Cortex of kidney (tissue), 1 donor: ENCODE measurements at places on chromosomes 2 and 18.

- DNase-seq, result no peak
Observed at GRCh38 chr2:218877331-218877730, 3.3 kb upstream of the WNT10A start.

GRCh38 chr2:212176151-212176550, 362.5 kb downstream of the ERBB4 start:
- DNase-seq, result no peak

DNA sequence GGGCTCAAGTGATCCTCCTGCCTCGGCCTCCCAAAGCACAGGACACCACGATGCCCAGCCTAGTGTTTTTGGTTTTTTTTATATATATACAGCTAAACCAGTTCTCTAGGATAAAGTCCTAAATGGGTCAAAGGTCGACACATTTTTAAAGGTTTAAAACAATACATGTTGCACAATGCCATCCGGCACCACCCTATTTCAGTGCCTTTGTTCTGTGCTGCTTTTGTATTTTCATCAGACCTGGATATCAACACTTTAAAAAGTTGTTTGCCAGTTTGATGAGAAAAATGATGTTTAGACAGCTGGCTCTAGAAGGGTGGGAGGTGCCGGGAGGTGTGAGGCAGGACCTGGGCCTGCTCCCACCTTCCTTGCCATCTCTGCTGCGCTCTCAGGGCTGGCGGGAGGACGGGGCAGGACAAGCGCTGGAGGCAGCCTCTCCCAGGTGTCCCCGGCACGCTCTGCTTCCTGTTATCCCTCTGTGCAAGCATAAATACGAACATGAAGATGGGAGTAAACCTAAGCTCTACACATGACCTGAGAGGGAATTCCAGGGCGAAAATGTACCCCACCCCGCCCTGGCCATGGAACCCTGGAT, 103.7 kb downstream of the HS6ST1 start:
- DNase-seq, result no peak

- DNase-seq, result no peak
Observed at GRCh38 chr18:74834424-74835309, 237.0 kb downstream of the ZNF407 start.

- DNase-seq, result no peak
Observed at GRCh38 chr2:239223310-239224198, 177.3 kb downstream of the HDAC4 start.

DNA sequence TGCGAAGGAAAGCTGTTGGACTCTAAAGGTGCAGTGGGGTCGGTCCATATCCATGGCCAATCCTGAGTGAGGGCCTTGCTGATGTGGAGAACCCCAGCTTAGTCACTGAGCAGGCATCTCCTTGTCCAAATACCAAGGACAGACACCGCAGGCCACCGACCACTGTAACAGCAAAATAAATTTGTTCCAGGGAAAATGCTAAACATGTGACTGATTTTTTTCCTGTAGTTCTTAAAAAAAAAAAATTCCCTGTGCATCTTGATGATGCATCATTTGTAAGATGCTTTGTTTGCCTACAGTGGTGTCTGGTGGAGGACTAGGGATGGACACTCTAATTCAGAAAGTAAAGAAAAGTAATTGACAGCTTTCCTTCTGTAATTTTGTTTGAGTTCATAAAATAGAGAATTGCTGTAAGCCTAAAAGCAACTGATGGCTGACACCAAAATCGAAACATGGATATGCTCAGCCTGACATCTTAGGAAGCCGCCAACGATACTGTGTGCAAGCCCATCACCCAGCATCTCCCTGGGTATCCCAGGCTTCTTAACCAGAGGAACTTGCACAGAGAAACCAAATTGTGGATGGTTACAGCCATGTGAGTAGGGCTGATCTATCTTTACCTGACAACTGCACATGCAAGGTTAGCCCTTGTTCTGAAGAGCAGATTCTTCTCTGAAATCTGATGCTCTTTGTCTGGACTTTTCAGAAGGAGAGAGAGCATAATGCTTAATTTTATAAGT, 188.6 kb downstream of the ARL4C start:
- DNase-seq, result no peak

DNA sequence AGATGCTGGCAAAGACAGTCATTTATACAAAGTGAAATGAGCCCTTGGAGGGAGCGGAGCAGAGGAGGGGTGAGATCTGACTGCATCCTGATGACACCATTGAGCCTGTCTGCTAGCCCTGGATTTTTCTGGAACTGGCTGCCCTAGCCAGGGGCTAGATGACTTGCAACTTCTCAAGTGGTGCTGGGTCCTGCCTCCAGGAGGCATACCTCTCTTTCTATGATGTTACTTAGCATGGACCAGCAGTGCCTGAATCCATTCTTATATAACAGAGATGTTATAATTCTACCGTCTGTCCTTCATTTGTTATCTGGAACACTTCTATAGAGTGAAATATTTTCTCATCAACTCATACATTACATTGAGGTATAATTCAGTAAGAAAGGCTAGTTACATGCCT, 8.5 kb upstream of the TWIST2 start:
- no peak for DNase-seq

GRCh38 chr18:47250391-47251046, 941 bp downstream of the SKOR2 start:
- DNase-seq, result no peak

GRCh38 chr2:228522276-228522675, 340.8 kb upstream of the SPHKAP start:
- DNase-seq, result no peak

DNA sequence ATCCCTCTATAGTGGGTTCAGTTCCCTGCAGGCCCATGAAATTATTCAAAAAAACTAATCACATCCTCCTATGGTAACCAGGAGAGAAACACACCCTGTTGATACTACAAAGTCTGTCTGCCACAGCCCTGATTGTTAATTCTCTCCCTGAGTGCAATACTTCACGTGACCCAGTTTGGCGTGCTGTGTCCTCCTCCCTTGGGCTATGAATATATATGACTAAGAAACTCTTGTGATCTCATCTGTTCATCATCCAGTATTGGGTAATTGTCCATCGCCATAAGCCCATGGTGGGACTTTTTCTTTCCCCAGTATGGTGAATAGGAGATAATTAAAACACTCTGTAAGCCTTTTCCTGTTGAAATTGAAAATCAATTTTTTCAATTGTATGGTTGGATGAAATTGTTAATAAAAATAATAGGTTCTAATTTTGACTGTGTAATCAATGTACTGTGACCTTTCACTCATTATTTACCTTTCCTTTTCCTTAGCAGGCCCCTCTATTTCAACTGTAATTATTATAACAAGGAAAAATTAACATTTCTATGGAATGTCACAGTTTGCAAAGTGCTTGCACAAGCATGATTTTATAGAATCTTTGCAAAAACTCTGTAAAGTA, 1822.6 kb downstream of the SUCLG1 start:
- no peak for DNase-seq

- no peak for DNase-seq
Observed at GRCh38 chr2:36919041-36919837, 47.1 kb downstream of the STRN start.

DNA sequence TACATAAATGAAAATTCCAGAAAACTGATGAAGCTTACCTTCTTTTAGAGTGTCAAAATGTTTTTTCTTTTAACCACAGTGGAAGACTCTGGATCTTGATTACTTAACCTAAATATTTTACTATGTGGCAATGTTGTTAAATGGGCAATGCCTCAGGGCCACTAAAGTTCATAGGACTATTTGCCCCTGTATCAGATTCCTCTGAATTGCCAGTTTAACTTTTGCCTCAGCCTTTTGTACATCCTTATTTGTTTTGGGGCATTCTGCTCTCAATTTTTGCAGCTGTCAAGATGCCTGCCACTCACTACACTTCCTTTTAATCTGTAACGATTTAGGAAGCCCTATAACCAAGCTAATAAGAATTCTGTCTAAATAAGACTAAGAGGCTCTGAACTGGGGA, 31.7 kb upstream of the SERTAD2 start:
- DNase-seq, result no peak

GRCh38 chr2:74072565-74072964, 75.1 kb downstream of the BOLA3 start:
- no peak for DNase-seq

DNA sequence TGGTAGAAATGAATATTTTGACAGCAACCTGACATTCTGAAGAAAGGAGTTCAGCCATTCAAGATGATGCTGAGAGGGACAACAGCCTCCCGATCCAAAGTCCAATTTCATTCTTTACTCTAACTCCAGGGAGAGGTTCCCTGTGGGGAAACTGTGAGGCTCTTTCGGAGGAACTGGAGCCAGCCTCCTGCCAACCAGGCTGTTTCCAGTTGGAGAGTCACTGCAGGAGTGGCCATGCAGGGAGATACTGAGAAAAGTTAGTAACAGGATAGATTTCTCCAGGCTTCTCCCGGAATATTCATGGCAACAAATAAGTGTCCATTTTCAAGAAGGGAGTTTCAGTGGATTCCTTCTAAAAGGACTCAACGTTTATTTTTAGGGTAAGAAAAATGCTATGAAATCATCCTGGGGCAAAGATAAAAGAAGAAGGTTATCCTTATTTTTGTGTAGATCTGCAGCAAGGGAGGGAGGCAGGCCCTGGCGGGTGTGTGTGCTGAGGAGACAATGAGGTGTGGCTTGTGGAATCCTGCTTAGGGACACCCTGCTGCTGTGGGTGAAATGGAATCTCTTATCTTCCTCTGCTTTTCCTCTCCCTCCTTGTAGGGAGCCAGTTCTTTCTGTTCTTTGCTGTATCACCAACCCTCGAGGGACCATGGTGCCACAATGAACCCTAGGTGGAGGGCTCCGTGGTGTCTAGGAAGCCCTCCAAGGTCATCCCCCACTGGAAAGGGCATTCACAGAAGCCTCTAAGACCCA, 18.1 kb downstream of the KLHL14 start:
- no peak for DNase-seq

DNA sequence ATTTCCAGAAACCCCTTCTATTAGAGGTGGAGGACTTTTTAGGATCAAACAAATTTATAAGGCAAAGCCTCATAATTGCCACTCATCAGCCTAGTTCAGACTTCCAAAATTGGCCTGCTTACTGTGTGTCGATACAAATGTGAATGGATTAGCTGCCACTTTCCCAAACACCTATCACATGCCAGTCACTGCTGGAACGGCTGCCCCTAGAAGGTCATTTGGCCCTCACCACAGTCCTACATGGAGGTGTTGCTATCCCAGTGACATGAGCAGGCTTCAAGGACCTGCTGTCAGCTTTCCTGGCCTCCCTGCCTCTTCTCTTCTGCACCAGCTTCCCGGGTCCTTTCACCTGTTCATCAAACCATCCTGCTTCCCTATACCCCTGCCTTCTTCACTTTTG, 279.2 kb upstream of the SKOR2 start:
- no peak for DNase-seq

- DNase-seq, result no peak
Observed at GRCh38 chr2:106012591-106013347, 181.3 kb downstream of the UXS1 start.

- DNase-seq, result no peak
Observed at GRCh38 chr2:234022424-234022823, 28.1 kb upstream of the SPP2 start.

- DNase-seq, result no peak
Observed at GRCh38 chr2:126976721-126977328, 78.1 kb downstream of the TEX51 start.

DNA sequence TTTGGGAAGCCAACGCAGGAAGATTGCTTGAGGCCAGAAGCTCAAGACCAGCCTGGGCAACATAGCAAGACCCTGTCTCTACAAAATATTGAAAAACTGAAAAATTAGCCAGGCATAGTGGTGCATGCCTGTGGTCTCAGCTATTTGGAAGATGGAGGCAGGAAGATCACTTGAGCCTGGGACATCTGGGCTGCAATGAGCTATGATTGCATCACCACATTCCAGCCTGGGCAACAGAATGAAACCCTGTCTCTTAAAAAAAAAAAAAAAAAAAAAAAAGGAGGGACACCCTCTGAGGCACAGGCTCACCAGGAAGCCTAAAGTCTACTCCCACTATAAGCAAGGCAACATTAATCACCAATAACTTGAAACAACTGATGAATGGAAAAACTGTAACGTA, 151.1 kb downstream of the CCDC148 start:
- no peak for DNase-seq

DNA sequence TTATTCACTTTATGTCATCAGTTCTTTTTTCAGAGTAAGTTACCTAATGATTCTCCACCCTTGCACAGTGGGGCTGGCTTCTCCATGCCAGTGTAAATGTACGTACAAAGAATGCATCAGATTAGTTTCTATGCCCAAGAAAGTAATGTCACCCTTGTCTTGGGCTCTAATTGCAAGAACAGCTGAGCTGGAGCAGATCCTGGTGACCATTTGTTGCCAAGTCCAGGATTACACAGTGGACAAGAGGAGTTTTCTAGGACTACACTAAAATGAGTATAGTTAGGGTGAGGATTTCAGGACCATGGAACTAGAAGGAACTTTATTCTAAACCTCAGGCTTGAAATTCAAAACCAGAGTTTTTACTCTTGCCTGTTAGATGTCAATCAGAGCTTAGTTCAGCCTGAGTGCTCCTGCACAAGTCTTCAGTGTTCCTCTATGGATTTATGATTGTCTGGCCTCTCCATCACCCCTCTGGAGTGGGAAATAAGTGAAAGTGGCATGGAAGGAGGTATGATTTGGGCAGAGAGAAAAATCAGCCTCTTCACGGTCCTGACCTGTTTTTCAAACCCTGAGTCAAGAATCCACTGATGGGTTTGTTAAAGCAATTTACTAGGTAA, 29.8 kb downstream of the PCBP1 start:
- no peak for DNase-seq

GRCh38 chr2:98412751-98413458, 31.8 kb upstream of the INPP4A start:
- no peak for DNase-seq

- no peak for DNase-seq
Observed at GRCh38 chr2:96771796-96772618, 11.3 kb downstream of the CNNM4 start.

DNA sequence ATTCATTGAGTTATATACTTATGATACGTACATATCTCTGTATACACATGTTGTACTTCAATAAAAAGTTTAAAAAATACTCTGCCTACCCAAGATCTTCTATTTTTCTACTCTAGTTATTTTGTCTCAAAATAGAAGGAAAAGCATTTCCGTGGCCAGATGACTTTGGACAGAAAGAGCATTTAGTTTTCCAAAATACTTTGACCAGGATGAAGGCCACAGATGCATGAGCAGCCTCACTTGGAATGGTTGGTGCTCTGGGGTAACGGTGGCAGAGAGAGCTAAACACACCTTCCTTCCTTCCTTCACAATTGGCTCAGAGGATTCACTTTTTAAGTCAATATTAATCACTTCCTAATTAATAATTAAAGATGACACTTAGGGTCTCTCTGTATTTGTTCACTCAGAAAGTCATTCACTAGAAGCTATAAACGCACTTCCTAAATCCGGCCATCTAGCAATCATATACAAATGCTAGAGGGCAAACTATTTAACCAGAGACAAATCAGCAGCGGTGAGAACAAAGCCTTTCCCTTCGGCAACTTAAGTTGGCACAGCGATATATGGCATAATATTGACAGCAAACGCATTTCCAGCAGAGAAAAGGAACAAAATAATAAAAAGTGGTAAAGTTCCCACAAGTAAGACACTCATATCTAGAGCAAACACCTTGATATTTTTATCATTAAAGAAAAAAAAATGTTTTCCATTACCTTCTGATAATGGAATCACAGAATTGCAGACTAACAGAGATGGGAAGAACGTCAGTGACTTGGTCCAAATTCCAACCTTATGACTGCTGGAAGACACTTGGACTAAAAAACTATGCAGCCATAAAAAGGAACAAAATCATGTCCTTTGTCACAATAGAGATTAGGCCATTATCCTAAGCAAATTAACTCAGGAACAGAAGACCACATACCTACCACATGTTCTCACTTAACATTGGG, 55.9 kb upstream of the NARS1 start:
- DNase-seq, result no peak
